ENCODE measurements at places on chromosomes 6 and 20.

- no peak for DNase-seq
Observed at GRCh38 chr6:141218583-141218982, 914.1 kb upstream of the GJE1 start.

- DNase-seq = no peak
Observed at GRCh38 chr6:35026434-35027222, 114.5 kb downstream of the TCP11 start.

DNA sequence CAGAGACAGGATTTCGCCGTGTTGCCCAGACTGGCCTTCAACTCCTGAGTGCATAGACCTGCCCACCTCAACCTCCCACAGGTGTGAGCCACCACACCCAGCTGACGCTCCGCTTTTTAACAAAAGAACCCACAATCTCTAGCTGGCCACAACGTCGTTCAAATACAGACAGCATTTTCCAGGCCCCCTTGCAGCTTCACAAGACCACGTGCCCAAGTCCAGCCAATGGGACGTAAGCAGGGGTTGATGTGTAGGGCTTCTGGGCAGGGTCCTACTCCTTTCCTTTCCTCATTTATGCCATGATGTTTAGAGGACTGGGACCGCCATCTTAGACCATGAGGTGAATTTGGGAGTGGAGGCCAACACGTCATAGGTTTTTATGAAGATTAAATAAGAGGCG is 81.0 kb downstream of the TFAP2C start:
- no peak for DNase-seq

- no peak for DNase-seq
Observed at GRCh38 chr6:125953502-125953875, 3.1 kb upstream of the HINT3 start.

DNA sequence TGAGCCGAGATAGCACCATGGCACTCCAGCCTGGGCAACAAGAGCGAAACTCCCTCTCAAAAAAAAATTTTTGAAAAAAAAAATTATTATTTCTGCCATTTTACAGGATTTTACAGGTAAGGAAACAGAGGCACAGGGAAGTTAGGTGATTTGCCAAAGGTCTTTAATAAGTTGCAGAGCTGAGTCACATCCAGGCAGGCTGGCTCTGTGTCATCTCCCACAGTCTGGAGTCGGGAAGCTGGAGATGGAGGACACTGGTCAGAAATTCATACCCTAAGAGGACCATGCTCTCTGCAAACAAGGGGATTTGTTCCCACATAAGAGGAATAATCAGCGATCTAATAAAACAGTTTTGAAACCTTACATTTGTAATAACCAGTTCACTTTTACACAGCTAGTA is 24.1 kb downstream of the HECA start:
- DNase-seq = no peak

GRCh38 chr6:53273370-53273769 is 75.4 kb downstream of the ELOVL5 start:
- no peak for DNase-seq

DNA sequence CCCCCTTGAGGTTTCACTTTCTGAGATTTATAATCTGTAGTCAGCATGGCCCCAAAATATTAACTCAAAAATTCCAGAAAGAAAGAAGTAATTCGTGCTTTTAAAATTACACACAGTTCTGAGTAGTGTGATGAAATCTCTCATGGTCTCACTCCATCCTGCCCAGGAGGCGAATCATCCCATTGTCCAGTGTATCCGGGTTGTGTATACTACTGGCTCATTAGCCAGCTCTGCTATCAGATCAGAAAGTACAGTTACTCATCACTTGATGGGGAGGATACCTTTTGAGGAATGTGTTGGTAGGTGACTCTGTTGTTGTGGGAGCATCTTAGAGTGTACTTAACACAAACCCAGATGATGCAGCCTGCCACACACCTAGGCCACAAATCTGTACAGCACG is 65.2 kb downstream of the CDC5L start:
- DNase-seq = no peak

- DNase-seq = no peak
Observed at GRCh38 chr20:7772371-7772770, 167.9 kb downstream of the HAO1 start.

- peak; percentile 57 for DNase-seq
Observed at GRCh38 chr20:5844063-5844681, 94.0 kb downstream of the SHLD1 start.

- DNase-seq = no peak
Observed at GRCh38 chr6:9503111-9503761, 911.6 kb downstream of the TFAP2A start.

DNA sequence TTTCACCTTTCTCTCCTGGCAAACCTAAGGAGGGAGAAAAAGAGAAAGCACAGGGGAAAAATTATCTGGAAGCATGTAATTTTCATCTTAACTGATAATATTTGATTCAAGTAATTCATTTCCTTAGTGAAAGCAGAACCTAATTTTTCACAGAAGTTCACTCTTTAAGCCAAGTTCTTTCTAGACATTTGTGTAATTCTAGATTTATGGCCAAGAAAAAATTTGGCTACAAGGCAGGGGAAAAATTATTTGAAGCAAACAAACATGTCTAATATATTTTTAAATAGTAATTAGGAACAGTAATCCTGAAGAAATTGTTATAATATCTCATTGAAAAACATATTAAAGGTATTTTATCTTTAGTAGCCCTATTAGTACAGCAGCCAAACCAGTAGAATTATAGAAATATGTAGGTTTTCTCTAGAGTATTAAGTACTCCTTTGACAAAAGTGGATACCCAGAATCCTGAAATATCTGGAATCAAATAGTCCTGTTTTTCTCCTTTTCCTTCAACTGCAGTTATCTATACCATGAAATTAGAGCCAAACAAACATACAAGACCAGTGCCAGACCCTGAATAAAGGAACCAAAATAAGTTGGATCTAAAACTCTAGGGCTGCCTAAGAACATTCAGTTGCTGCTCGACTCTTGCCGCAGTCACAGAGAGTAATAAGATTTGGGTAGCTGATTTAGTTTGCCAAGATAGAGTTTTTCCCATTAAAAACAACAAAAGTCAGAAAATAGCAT is 116.5 kb downstream of the COL12A1 start:
- no peak for DNase-seq

DNA sequence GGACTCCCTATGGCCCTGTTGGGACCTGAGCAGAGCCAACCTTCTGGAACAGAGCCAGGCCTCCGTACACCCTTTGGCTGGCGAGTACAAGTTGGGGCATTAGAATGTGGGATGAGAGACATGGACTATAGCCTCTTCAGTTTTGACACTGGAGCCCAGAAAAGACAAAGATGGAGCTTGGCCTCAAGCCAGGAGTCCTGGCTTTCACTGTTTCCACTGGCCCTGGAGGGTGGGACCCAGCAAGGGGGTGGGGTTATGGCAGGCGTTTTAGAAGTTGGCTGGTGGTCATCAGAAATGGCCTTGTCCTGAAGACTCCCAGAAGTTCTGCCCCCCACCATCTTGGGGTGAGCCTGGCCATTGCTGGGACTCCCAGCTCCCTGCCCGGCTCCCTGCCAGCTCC is 21.8 kb downstream of the ITPR3 start:
- no peak for DNase-seq

- DNase-seq = no peak
Observed at GRCh38 chr6:157607317-157608109, 215.5 kb upstream of the SNX9 start.

- DNase-seq = no peak
Observed at GRCh38 chr6:124961777-124962638, at the start of gene RNF217. Gene RNF217, plus strand, starts transcription at chr6:124962437. Its CDS starts 108 bp downstream, at chr6:124962545.

DNA sequence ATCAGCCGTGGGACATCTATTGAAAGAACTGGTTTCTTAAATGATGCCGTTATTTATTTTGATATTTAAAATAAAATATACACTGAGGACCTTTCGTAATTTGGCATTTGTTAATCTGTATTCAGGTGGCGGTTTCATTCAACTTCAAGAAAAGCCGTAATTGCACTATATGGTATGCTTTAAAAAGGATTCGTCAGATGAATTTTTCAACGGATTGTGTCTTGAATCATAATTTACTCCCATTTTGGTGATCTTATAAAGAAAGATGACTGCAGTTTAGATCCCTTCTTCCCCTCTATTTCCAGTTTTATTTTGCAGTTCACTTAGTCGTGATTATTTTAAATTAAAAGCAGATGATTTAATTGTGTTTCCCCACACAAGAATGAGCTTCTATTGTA is 761 bp downstream of the KLHL32 start:
- no peak for DNase-seq

DNA sequence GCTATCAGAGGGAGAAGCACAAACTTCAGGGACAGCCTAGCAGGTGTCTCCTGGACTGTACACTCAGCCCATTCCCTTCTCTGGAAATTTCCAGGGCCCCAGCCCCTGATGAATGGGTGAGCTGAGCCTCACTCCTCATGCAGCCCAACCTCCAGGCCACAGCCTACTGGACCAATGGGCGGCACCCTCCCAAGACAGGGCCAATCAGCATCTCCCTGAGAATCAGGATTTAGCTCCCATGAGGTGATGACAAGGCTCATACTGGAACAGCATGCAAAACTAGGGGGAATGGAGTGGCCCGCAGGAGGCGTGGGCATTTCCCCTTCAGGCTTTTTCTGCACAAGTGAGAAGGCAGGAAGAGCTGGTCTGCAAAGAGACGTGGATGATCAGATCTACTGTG is 29.0 kb downstream of the NFATC2 start:
- no peak for DNase-seq

GRCh38 chr6:84842525-84843166 is 78.2 kb upstream of the TBX18 start:
- no peak for DNase-seq

DNA sequence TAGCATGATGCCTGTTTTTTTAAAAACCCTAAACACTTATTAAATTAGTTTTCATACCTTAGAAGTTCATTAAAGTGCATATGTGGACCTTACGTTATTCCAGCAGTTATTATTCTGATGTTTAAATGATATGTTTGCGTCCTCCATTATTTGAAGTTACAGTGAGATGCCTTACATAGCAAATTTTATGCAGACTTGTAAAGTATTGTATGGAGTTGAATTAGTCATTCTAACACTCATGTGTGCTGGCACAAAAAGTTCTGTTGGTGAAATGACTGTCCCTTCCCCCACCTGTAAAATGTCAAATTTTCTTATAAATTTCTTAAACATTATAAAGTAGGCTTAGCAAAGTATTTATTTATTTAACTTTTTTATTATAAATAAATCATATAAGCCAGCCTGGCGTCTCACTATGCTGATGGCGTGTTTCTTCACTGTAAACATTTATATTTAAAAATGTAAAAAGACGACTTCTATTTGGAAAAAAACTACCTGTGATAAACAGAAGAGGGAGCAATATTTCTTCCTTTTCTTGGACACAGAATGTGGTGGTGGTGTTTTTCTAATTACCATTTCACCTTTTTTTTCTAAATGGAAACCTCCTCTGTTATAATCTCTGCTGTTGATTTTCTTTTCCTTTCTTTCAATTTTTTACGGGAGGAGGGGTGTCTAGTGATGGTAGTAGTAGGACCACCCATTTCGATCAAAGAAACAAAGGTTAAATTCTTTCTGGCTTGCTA is 155.4 kb downstream of the RFPL4B start:
- no peak for DNase-seq

GRCh38 chr6:82084324-82084920 is 163.1 kb downstream of the IBTK start:
- DNase-seq = no peak

GRCh38 chr6:122790028-122790422 is 967 bp downstream of the SMPDL3A start:
- no peak for DNase-seq

DNA sequence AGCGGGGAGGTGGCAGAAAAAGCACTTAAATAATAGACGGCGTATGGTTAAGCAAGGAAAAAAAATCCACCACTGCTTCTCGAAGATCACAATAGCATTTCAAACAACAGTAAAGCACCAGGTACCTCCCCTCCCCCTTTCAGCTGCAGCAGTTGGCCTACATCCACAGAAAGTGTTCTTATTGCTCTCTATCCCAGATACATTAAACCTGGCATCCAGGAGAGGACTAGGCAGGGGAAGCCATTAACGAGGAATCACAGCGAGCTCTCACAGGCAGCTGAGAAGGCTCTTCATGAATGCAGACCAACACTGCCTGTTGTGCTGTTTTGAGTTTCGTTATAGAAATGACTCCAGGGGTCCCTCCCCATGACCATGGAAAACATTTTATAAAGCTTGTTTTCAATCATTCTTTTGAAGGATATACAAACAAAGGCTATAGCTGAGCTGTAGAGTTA is 11.8 kb downstream of the FYN start:
- DNase-seq = peak; percentile 80

- no peak for DNase-seq
Observed at GRCh38 chr6:15894973-15895725, 232.3 kb upstream of the DTNBP1 start.

DNA sequence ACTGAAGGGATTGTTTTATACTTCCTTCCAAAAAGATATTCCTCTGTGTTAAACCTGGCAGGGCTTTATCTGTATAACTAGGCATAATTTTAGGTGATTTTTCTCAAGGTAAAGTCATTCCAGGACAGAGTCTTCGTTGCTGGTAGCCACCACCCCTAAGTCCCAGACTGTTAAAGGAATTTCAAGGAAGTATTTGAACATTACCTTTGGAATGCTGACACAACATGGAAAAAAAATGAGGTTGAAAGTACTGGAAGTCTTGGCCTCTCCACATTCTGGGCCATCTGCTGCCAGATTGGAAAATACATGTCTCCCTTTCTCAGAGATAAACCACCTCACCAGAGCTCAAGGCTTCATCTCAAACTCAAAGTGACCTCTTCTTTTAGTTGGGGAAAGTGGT is 27.0 kb upstream of the ETV7 start:
- DNase-seq = no peak

- DNase-seq = no peak
Observed at GRCh38 chr6:3517350-3517749, 60.5 kb upstream of the SLC22A23 start.

DNA sequence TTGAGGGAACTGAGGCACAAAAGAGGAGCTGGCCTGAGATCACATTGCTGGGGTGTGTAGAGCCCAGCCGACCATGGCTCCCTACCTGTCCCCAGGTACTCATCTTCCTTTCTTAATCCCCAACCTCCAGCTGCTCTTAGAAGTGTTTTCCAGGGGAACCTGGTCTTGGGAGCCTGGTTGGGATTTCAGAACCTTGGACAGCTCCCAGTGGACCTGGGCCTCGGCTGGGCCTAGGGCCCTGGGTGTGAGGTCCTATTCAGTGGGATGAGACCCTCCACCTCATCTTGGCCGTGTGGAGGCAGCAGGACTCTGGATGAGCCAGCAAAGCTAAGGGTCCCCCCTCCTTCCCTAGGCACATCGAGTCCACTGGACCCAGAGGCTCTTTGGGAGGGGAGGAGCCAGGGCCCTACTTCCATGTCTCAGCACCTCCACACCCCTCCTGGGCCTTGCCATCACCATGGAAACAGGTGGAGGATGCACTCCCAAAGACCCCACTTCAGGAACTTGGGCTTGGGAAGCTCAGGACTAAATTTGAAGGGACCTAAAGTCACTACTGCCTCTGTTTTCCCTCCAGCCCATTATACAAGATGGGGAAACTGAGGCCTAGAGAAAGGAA is 38.5 kb downstream of the DLGAP4 start:
- DNase-seq = no peak

- no peak for DNase-seq
Observed at GRCh38 chr6:129638686-129639085, 71.3 kb downstream of the ARHGAP18 start.

GRCh38 chr6:5184218-5184617 is 76.5 kb downstream of the LYRM4 start:
- DNase-seq = no peak

GRCh38 chr6:120994573-120994967 is 339.7 kb downstream of the TBC1D32 start:
- DNase-seq = no peak

GRCh38 chr20:63014710-63015109 is 7.9 kb upstream of the BHLHE23 start:
- peak; percentile 6 for DNase-seq
